ENCODE measurements at places on chromosomes 1 and 21.

GRCh38 chr1:63915121-63915520, 141.3 kb downstream of the ROR1 start:
- DNase-seq, result no peak

DNA sequence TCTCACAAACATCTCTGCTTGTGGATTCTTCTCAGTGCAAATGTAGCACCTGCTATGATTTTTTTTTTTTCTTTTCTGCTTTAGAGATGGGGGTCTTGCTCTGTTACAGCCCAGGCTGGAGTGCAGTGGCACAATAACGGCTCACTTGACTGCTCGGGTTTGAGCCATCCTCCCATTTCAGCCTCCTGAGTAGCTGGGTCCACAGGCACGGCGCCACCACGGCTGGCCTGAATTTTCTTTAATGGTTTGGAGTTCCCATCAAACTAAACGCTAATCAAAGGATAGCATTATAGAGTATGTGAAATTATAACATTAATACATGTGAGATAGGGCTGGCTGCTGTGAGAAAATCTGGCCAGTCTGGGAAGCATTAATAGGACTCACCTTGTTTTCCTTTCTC, 7.2 kb upstream of the PTGER3 start:
- no peak for DNase-seq

DNA sequence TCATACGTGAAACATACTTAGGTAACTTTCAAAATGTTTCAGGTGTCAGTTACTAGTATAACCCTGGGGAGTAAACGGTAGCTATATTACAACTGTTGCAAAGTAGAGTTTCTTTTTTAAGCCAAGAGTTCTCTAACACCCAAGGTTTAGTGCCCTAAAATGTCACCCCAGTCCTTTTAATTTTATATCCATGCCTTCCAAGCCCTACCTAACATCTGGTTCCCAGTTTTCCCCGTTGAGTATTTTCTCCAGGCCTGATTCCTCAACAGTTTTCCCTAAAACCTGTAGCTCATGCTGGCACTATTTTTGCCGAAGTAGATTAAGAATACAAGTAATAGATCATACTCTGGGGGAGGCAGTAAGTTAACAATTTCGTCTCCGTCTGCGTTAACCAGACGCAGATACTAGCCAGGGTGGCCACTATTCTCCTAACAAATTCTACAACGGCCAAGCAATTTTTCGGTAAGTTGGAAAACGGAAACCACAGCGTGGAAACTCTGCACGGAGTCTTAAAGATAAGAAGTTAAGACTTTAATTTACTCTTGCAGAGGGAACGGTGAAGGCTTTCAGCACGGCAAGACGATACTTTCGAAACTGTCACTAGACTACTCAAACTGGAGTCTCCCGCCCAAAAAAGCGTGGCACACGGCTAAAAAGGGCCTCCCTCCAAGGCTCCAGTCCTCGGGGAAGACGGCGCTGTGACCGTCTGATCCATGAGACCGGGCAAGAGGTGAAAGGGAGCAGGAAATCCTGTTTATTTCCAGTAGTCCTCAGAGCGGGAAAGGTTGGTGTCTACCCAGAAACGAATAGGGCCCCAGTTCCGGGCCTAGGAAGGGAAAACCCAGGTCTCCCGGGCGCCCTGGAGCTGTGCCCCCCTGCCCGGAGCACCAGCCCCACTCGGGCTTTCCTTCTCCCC, 945 bp downstream of the SRSF4 start:
- no peak for DNase-seq

DNA sequence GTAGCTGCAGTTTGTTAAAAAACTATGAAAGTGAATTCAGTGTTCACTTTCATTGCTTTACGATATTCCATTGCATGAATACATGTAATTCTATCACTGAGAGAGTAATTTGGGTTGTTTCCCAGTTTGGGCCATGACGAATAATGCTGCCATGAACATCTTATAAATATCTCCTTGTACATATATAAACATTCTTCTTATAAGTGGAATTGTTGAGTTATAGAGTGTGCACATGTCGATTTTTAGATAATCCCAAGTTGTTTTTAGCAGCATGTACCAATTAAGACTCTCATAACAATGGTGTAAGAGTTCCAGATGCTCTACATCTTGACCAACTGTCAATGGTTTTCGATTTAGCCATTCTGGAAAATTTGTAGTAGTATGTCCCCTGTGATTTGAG, 40.9 kb downstream of the ALG6 start:
- no peak for DNase-seq

DNA sequence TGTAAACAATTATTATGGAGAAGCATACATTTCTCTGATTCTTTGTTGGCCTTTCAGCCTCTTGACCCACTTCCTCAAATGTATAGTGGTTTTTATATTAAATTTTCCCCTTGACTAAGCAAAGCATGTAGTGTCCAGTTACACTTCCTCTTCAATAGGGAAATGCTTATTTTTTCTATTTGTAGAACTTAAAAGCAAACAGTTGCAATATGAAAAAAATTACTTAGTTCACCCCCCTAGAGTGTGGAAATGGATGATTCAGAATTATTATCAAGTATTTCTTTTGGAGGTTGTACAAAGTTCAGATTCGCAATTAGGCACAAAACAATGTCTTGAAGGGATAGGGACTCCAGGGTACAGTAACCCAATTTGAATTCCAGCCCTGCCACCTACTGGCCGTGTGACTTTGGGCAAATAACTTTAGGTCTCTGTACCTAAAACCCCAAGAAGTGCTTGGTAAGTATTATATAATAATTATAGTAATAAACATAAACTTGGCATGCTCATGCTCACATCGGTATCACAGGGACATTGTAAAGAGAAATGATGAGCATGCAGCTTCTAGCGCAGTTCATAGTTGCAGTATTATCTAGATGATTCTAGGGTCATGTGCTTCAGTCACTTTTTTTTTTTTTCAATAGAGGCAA, 28.6 kb upstream of the IFNGR2 start:
- DNase-seq, result no peak

DNA sequence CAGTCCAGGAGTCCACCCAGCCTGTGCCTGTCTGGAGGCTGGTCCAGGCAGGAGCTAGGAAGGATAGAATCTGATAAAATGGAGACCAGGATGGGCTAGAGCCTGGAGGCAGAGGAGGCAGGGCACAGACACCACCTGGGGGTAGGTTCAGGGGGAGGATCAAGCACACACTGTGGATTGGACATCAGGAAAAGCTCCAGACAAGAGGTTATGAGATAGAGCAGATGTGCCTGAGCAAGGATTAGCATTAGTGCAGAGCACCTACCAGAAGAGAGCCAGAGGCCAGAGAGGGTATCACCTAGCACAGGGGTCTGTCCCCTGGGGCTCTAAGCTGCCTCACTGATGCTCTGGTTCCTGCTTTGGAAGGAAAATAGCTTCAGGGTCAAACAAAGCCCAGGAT, 216.7 kb upstream of the ZC3H12A start:
- no peak for DNase-seq

DNA sequence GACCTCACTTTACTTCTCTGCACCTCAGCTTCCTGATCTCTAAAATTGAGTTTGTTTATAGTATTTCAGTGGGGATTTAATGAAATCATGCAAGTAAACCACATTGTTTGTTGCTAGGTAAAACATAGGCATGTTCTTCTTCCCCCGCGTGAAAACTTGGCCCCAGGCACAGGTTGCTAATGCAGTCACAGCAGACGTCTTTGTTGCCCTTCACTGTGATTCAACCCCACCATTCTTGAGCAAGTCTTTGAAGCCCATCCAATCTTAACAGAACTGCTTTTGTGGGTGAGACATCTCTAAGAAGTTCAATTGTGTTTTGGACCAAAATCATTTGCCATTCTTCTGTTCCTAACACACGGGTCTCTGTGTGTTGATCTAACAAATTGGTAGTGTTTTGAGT, 185.5 kb downstream of the ZNF281 start:
- no peak for DNase-seq

- DNase-seq, result no peak
Observed at GRCh38 chr1:211520641-211521040, 28.7 kb upstream of the RD3 start.

DNA sequence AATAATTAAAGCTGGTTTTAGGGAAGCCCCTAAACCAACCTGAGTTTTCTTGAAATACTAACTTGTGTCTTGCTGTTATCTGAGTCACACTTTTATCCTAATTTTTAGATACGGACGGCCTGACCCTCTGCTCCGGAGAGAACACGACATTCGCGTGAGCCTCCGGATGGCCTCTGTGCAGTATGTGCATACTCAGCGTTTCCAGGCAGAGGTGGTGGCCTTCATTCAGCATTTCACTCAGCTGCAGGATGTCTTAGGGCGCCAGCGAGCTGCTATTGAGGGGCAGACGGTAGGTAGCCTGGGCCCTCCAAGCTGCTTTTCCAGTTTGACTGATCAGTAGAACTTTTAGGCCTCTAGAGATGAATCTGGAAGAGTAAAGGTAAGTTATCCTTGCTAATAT, 63.6 kb downstream of the VPS13D start:
- no peak for DNase-seq

DNA sequence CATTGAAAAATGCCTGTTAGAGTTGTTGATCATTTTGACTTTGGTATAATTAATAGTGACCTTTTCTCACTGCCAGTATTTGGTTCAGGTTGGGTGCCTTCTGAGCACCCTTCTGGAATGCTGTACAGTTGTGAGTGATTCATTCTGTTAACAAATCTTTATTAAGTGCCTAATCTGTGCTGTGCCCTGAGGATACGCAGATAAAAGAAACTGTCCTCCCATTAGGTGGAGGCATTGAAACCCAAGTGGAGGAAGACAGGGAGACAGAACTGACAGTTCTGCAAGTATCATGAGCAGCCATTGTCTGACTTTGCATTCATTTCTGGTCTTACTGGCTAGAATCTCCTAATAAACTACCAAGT, 76.1 kb upstream of the ZNF326 start:
- no peak for DNase-seq

GRCh38 chr1:94946886-94947285, 20.0 kb upstream of the CNN3 start:
- DNase-seq, result no peak

- DNase-seq, result no peak
Observed at GRCh38 chr1:44084998-44085675, 33.5 kb upstream of the KLF17 start.

- DNase-seq, result no peak
Observed at GRCh38 chr21:14452031-14452726, 69.2 kb upstream of the HSPA13 start.

DNA sequence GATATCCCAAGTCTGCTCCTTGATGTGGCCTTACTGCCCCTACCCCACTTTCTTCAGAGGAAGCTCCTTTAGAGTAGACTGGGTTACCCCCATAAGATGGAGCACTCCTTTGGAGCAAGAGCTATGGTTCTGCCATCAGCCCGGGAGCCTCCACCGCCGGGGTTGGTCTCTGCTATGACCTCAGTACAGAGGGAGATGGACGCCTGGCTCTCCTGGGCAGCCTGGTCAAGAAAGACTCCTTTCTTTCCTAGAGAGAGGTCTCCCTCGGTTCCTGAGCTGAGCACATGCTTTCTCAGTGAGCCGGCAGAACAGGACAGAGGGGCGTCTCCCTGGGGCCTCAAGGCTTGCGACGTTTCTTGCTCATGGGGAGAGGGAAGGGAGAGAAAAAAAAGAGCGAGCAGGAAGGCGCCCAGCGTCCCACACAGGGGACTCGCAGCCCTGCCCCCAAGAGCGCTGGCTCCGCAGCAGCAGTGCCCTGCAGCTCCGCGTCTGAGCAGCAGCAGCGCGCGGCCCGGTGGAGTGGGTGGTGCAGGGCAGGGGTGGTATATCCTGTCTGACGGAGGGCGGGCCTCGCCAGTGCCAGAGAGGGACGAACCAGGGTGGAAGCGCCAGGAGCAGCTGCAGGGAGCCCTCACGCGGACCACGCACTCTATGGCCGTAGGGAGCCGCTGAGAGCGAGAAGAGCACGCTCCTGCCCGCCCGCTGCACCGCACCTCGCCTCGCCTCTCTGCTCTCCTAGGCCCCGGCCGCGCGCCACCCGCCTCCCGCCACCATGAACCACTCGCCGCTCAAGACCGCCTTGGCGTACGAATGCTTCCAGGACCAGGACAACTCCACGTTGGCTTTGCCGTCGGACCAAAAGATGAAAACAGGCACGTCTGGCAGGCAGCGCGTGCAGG, at the start of gene PKP1:
PKP1 (plus strand) TSS at position 576 of the 899 bp plus-strand sequence; CDS start at position 773, 197 bp downstream.
- DNase-seq, result no peak

GRCh38 chr1:66160719-66161118, 368.0 kb downstream of the PDE4B start:
- no peak for DNase-seq

DNA sequence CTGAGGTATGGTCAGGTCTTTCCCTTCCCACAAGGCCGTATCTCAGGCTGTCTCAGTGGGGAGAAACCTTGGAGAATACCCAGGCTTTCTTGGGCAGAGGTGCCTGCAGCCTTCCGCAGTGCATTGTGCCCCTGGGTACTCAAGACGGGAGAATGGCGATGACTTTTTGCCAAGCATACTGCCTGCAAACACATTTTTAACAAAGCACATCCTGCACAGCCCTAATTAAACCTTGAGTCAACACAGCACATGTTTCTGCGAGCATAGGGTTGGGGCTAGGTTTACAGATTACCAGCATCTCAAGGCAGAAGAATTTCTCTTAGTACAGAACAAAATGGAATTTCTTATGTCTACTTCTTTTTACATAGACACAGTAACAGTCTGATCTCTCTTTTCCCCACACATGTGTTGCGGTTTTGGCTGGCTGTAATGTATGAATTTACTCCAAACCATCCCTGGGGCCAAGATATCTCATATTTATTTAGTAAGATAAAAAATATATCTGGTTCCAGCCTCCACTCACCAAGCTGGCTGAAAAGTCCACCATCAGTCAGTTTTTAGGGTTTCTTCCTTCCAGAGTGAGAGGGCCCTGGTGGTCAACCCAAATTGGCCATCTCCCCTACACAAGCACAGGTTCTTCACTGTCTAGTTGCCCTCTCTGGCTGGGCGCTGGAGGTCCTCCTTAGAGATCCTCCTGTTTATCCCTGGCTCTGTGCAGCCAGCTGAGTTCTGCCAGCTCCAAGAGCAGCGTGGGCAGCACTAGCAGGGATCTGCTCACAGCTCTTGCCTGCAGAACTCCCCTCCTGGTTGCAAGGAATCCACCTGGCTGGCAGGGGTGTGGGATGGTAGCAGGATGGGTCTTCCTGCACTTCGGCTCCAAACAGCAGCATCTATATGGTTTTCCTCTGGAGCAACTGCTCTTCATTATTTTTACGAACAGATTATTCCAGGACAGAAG, 2.6 kb downstream of the FAAH start:
- DNase-seq, result no peak

DNA sequence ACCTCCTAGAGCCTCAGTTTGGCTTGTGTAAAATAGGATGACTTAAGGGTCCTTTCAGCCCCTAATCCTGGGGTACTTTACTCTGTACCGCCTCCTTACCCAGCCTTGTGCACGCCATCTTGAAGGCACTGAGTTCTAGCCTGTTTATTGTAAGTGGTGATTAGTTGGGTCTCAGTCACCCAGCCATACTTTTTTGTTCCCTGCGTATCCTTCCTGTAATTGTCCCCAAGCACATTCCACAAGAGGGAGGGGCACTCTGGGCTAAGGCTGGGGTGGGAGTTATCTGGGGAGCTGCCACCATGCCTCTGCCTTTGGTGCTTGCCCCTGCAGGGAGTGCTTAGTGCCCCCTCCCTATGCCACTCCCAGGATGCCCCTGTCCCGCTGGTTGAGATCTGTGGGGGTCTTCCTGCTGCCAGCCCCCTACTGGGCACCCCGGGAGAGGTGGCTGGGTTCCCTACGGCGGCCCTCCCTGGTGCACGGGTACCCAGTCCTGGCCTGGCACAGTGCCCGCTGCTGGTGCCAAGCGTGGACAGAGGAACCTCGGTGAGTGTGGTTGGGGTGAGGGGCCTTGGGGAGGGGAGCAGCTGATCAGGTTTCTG, 856 bp downstream of the FDPS start:
- no peak for DNase-seq

- DNase-seq, result no peak
Observed at GRCh38 chr1:182927693-182928433, 25.1 kb downstream of the SHCBP1L start.
